ENCODE measurements at places on chromosomes 4 and X.

- DNase-seq: no peak
Measured at GRCh38 chrX:28922106-28922505, 334.9 kb downstream of the IL1RAPL1 start.

DNA sequence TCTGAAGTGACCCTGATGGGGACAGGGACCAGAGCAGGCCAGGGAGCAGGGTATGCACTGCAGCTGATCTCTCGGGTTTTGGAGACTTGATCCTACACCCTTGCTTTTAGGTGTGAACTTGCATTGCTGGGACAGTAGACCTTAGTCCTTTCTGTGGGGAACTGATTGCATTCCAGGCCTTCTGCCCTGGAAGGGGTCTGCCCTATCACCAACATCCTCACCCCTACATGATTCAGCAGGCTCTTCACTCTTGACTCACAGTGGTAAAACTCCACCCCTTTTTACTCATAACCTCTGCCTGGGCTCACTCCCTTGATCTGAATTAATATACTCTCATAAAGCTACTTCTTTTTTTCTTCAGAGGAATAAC lies 6.6 kb upstream of the DDX60L start:
- no peak for DNase-seq

DNA sequence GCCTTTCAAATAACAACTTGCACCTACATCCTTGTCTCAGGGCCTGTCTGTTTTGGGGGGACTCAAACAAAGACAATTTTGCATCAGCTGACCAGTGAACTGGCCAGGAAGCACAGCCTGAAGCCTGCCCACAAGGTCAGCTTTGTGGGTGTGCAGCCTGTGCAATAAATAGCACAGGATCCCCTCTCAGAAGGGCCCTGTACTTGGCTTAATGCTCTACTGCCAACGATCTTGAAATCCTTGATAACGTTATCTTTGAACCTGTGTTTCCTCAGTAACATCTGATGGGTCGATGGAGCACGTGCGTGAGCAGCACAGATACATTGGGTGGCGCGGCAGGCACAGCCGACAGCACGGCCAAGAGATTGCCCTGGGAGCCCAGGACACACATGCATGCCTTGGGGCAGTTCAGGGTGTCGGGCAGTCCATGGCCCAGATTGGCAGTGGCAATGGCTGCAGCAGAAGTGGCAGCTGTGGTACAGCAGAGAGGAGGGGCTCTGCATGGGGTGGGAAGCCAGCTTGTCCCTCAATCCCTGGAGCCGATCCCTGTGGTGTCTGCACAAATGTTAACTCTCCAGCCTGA lies 58.8 kb upstream of the ATP6AP2 start:
- no peak for DNase-seq

DNA sequence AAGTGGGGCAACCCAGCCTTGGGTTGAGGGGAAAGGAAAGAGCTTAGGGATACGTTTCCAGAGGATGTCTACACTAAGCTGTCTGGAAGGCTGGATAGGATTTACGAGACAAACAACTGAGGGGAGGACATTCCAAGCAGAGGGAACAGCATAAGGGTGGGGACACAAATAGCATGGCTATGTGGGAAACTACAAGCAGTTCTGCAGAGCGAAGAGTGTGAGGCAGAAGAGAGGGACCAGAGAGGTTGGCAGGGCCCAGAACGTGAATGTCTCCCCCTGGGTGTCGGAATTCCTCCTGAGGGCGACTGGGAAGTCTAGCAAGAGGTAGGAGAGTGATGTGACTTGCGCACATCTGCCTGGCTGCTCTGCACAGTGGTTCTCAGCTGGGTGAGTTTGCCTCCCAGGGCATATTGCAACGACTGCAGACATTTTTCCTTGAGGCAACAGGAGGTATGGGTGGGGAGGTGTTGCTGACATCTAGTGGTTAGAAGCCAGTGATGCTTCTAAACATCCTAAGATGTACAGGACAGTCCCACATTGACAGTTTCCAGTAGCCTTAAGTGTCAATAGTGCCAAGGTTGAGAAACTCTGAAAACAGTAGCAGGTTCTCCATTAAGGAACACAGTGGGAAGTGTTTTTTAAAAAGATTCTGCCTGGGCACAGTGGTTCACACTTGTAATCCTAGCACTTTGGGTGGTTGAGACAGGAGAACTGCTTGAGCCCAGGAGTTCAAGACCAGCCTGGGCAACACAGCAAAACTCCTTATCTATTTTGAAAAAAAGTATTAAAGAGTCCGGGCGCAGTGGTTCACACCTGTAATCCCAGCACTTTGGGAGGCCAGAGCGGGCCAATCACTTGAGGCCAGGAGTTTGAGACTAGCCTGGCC lies 9.2 kb downstream of the NDUFA1 start:
- DNase-seq: no peak

DNA sequence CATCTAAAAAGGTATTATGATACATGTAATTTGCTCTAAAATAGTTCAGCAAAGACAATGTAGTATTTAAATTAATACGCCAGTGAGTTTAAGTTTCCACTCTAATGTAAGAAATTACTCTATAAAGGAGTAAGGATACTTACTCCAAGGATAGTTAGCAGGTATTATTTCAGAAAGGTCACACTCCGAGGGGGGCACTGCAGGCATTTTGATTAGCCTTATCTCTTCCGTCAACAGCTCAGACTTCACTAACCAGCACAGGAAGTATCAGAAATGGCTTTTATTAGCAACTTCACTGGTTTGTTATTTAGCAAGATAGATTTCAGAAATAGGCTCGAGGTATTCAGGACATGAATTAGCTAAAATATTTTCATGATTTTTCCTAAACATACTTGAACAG lies 127.0 kb downstream of the COX18 start:
- no peak for DNase-seq

GRCh38 chr4:187354740-187355139 lies 631.1 kb upstream of the FAT1 start:
- DNase-seq: no peak

GRCh38 chr4:78695910-78696309 lies 80.2 kb upstream of the BMP2K start:
- no peak for DNase-seq

DNA sequence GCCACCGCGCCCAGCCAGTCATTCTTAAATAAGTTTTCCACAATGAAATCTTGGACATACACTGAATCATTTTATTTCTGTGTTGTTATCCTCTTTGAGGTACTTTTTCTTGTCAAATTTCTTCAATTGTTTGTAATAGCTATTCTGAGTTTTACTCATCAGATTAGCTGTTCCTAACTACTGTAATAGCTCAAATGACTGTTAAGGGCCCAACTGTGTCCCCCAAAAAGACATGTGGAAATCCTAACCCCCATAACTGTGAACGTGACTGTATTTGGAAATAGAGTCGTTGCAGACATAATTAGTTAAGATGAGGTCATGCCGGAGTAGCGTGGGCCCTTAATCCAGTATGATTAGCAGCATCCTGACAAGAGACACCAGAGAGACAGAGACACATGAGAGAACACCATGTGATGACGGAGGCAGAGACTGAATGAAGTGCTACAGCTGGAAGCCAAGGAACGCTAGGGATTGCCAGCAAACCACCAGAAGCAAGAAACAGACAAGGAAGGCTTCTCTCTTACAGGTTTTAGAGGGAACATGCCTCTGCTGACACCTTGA lies 22.9 kb downstream of the ACOT9 start:
- DNase-seq: no peak

DNA sequence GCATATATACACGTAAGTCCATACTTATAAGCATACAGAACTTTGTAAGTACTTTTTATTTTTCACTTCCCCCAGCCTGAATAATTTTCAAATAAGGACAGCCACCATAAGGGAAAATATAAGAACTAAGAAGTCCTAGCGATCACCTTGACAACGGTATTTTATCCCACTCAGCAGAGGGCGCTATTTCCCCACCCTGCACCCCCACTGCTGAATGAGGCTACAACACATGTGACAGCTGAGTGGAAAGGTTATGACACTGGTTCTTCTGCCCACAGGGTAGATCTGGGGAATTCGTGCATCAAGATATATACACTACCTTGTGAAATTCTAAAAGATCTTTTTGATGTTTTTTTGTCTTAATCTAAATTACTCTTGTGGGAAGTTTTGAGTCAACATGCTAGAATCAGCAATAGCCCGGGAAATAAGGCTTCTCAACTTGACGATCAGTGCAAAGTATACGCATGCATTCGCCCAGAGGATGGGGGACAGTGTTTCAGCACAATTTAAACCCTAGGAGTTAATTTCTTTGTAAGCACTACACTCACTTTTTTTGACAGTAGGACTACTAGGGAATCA lies 151.5 kb downstream of the CORIN start:
- peak; percentile 55 for DNase-seq

DNA sequence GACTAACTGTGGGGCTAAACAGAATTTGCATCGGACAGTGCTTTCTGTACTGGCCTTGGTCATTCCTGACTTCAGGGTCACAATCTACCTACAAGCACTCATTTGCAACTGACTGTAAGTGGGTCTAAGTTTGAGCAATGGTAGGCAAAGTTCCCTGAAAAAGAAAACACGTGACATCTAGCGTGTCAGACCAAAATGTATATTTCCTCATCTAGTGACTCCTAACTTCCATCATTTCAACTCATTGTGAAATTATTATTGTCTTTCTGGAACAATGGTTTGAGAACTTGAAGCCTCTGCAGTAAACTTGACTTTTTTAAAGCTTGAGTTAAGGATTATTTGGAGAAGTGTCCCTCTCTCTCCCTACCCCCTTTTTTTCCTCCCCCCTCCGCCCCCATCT lies 113.6 kb downstream of the MID1 start:
- no peak for DNase-seq

- no peak for DNase-seq
Measured at GRCh38 chr4:6115342-6115741, 85.0 kb downstream of the JAKMIP1 start.

GRCh38 chr4:177285953-177286352 lies 23.7 kb upstream of the NEIL3 start:
- no peak for DNase-seq

GRCh38 chr4:128830906-128831503 lies 21.5 kb downstream of the JADE1 start:
- DNase-seq: no peak

DNA sequence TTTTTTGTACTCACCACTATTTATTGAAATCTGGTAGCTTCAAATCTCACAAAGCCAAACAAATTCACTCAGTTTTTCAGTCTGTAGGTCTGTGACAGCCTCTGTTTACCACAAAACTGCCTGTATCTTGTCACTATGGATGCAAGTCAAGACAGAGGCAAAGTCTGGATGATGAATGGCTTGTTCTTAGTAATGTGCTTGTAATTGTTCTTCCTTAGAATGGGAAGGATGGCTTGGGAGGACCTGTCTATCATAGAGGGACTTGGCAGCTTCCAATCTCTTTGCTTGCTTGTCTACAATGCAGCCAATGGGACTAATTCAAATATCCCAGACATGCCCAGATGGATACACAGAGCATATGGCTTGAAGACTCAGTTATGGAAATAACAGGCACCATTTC lies 141.2 kb upstream of the SCML1 start:
- no peak for DNase-seq

- DNase-seq: no peak
Measured at GRCh38 chrX:54134269-54134668, 48.8 kb downstream of the FAM120C start.

DNA sequence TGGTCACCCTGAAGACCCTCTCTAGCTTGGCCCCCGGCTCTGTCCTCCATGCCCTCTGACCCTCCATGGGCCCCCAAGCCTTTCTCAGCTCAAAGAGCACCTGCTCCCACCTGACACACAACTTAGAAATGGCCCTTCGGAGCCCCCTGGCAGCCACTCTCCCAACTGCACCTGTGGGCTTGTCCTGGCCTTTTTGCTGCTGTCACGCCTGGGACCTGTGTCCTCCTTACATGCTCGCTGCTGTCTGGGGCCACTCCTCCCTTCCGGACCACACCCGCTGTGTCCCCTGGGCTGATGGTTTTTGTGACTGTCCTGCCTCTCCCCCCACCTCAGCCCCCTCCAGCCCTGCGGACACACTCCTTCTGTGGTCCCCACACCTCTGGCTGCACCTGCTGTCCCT lies 106.2 kb upstream of the AFAP1 start:
- no peak for DNase-seq

DNA sequence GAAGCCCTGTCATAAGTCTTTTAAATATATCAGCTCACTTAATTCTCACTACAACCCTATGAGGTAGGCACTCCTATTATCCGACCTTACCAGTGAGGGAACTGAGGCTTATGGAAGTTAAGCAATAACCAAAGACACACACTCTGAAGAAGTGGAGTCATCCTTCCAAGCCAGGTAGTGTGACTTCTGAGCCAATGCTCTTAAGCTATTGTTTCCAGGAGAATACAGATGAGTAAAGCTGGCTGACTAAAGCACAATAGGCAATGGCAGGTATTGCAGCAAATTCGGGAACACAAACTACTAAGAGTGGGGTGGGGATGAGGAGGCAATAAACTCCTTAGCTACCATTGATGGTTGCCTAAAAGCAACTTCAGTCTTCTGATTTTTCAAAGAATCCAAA lies 81.8 kb upstream of the KIT start:
- DNase-seq: no peak

DNA sequence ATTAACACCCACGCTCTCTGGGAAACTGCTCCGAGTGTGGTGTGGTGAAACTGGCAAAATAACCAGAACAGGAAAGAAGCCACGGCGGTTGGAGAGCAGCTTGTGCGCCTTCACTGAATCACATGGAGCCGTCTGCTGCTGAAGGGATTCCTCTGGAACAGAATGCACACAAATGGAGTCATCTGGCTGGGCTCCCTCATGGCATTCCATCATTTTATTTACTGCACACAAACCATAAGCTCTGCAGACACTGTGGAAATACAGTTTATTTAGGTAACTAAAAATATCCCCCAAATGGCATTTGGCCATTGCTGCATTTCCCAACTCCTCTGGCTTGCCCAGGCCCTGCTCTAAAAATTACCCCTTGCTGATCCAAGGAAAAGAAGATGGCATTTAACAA lies 187.0 kb upstream of the S100G start:
- DNase-seq: no peak

- no peak for DNase-seq
Measured at GRCh38 chr4:124105212-124105611, 607.3 kb downstream of the ANKRD50 start.

GRCh38 chr4:101400096-101400495 lies 52.8 kb upstream of the PPP3CA start:
- no peak for DNase-seq

DNA sequence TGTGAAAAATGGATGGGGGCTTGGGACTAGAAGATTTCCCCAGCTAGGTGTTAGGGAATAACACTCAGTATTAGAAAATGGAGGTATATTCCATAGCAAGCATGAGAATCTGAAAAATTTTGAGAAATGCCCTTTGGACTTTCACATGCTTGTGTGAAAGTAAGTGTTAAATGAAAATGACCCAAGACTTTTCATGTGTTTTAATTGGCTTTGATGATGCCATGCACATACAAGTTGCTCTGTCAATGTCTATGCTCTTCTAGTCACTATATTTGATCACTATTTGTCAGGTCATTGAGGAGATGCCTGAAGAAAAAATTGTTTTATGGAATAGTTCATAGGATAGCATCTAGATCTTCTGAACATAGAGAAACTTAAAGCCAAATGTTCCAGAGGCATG lies 147.6 kb downstream of the SH2D1A start:
- DNase-seq: no peak

GRCh38 chrX:150767475-150768131 lies 74.4 kb downstream of the MTMR1 start:
- no peak for DNase-seq

- peak; percentile 55 for DNase-seq
Measured at GRCh38 chrX:132219343-132219768, at the start of gene RAP2C. RAP2C (minus strand) TSS chrX:132219447; CDS start chrX:132217268, 2,179 bp downstream.

All from activated CD8-positive, alpha-beta memory T cell treated with anti-CD3 and anti-CD28 coated beads, Interleukin-2, amount 50 U/mL, for 4 hours (primary cell).